ENCODE measurements at places on chromosomes 13 and 19. TPM values are rescaled to one million over a fixed set of nuclear protein-coding genes. Genes with fewer than 3 reads are reported as not detected.
A peak's percentile ranks its signal among the peaks of the same experiment; 100 is the strongest.

GRCh38 chr13:50587645-50588373 lies 255.7 kb downstream of the DLEU7 start:
- DNase-seq, result no peak

DNA sequence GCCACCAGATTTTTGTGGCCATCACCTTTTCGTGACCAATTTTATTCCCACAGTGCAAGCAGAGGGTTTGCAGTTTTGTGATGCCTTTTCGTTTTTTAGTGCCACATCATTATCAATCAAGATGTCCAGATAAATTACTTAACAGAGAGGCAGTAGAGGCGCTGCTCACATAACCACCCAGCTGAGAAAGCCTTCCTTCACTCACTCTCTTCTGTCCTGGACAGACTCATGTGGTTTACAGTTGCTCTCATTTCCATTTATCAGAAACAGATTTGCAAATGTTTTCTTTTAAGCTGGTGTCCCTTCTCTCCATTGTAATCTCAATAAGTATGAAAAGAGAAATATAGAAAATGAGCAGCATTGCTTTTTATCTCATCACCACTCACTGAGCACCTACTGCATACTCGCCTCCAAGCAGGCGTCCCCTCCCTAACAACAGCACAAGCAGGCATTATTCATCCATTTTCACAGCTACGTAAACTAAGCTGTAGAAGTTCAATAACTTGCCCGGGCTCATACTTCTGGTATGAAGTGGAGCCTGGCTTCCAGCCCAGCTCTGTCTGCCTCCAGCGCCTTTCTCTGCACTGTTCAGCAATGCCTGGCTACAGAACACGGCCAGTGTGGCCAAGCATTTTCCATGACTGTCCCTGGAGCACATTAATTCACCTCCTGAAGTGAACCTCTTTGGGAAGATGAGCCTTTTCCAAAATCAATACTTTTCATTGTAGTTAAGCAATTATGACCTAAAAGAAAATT lies 34.6 kb upstream of the KATNAL1 start:
- no peak for DNase-seq

DNA sequence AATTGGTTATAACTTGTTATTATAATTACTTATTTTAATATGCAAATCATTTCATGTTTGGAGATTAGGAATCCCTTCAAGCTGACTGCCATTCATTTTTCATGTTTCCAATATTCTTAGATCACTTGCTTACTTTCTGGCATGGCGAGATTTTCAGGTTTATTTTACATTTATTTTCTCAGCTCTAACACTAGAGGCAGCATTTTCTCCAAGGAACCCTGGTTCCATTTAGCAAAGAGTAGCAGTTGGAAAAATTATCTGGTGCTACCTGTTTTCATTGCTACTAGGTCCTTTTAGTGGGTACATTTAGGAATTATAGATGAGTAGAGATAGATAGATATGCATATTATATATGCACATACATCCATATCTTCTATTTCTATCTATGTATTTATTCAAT lies 90.9 kb upstream of the TRPC4 start:
- DNase-seq, result no peak

DNA sequence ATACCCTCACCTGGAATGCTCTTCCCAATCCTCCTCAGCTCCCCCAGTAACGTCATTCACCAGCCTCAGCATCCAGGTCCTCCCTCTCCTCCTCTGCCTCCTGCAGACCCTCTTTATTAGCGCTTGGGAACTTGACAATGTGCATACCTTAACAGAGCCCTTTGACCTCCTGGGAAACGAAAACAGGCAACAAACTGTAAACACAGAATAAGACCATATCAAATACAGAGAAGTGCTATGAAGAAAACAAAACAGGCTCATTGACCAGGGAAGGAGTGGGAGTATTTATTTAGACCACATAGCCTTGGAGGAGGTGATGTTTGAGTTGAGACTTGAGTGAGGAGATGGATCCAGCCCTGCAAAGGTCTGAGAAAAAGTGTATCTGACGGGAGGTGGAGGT lies 107.9 kb upstream of the SLC7A1 start:
- DNase-seq, result no peak

- peak; percentile 73 for DNase-seq
Measured at GRCh38 chr13:102830646-102831045, 15.2 kb upstream of the ERCC5 start.

GRCh38 chr13:68050761-68051160 lies 820.6 kb upstream of the PCDH9 start:
- DNase-seq, result no peak

DNA sequence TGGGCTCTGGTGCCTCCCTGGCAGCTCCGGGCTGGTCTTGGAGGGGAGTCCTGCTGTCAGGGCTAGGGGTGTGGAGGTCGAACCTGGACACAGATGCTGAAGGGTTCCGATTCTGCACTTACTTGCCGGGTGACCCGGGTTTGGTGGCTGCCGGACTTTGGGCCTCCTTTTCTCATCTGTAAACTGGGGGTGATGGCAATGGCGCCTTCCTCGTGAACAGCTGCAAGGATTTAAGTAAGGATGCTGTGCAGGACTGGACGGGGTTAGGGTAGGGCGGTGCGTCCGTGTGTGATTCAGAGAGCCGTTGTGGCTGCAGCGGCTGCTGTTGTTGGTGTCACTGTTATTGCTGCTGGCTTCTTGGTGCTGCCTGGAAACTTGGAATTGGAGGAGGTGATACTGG lies 2.4 kb downstream of the HPN start:
- DNase-seq, result no peak

DNA sequence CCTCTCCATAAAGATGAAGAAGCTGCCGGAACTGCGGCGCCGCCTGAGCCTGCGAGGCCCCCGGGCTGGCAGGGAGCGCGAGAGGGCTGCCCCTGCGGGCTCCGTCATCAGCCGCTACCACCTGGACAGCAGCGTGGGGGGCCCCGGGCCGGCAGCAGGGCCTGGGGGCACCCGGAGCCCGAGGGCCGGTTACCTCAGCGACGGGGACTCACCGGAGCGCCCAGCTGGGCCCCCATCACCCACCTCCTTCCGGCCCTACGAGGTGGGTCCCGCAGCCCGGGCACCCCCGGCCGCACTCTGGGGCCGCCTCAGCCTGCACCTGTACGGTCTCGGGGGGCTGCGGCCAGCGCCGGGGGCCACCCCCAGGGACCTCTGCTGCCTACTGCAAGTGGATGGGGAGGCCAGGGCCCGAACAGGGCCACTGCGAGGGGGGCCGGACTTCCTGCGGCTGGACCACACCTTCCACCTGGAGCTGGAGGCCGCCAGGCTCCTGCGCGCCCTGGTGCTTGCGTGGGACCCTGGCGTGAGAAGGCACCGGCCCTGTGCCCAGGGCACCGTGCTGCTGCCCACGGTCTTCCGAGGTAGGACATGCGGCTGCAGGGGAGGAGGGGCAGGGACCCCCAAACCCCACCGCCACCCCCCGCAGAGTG lies 2.7 kb downstream of the SYDE1 start:
- no peak for DNase-seq

DNA sequence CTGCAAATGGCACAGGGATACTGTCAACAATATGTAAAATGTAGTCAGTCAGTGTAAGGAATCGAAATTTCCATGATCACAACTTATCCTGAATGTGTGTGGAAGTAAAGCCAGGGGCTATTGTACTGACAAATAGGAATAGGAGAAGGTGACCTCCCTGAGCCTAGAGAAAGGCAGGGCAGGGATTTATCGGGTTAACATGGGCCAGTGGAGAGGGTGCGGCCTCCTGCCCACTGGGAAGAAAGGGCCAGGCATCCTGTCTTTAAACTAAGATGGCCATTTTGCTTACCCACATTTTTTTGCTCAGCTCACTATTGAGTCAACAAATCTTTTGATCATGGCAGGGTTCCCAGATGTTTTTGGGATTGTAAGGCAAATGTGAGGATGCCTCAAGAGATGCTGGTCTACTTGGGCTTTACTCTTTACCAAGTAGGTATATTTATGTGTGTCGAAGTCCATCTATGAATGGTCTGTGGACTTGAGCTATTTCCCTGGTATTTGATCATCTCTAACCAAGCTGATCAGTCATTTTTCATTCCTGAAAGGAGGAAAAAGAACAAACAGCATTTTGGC lies 116.6 kb upstream of the RNF113B start:
- DNase-seq, result no peak

GRCh38 chr13:94711561-94712286 lies 621 bp downstream of the SOX21 start:
- DNase-seq, result no peak

GRCh38 chr13:43424412-43424811 lies 362.4 kb downstream of the ENOX1 start:
- DNase-seq, result no peak

- no peak for DNase-seq
Measured at GRCh38 chr13:63514886-63515285, 2099.2 kb upstream of the PCDH20 start.

- DNase-seq, result no peak
Measured at GRCh38 chr19:14482172-14482941, 7.2 kb upstream of the PTGER1 start.

DNA sequence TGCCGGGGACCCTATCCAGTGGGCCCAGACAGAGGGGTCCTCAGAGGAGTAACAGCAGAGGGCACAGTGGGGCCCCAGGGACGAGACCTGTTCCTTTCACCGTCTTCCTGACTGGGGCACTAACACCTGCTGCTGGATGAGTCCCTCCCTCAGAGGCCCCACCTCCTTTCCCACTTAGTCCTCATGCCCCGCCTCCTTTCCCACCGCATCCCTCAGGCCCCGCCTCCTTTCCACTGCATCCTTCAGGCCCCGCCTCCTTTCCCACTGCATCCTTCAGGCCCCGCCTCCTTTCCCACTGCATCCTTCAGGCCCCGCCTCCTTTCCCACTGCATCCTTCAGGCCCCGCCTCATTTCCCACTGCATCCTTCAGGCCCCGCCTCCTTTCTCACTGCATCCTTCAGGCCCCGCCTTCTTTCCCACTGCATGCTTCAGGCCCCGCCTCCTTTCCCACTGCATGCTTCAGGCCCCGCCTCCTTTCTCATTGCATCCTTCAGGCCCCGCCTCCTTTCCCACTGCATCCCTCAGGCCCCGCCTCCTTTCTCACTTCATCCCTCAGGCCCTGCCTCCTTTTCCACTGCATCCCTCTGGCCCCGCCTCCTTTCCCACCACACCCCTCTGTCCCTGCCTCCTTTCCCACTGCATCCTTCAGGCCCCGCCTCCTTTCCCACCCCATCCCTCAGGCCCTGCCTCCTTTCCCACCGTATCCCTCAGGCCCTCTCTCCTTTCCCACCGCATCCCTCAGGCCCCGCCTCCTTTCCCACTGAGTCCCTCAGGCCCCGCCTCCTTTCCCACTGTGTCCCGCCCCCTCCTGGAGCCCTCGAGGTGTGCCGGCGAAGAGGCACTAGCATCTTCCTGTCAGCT lies 6.7 kb downstream of the SPPL2B start:
- no peak for DNase-seq

- DNase-seq, result no peak
Measured at GRCh38 chr19:28966737-28967399, 246.1 kb downstream of the UQCRFS1 start.

GRCh38 chr13:111462221-111462764 lies 141.9 kb downstream of the TEX29 start:
- DNase-seq, result no peak

GRCh38 chr19:41426952-41427646 lies at the start of gene B3GNT8:
Gene B3GNT8, minus strand, starts transcription at chr19:41427374. Its CDS starts 596 bp downstream, at chr19:41426778.
- peak; percentile 59 for DNase-seq

DNA sequence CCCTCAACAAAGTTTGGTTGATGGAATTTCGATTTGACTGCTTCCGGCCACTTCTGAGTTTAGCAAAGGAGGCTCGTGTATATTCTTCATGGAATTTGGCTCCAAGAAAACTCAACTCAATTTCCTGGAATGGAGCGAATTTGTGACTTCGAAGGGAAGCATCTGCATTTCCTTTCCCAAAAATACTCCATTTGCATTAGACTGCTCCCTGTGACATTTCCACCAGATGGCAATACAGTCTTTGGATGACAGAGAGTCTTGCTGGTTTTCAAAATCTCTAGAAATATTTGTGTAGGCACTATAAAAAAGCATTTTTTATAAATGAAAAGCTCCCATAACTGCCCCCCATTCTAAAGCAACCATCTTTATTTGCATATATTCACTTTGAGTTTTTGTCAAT lies 4.1 kb downstream of the C1QTNF9 start:
- DNase-seq, result no peak

- DNase-seq, result no peak
Measured at GRCh38 chr13:37302686-37303085, 197.2 kb upstream of the CSNK1A1L start.

- DNase-seq, result no peak
Measured at GRCh38 chr19:48633148-48634035, 3.8 kb downstream of the DBP start.

DNA sequence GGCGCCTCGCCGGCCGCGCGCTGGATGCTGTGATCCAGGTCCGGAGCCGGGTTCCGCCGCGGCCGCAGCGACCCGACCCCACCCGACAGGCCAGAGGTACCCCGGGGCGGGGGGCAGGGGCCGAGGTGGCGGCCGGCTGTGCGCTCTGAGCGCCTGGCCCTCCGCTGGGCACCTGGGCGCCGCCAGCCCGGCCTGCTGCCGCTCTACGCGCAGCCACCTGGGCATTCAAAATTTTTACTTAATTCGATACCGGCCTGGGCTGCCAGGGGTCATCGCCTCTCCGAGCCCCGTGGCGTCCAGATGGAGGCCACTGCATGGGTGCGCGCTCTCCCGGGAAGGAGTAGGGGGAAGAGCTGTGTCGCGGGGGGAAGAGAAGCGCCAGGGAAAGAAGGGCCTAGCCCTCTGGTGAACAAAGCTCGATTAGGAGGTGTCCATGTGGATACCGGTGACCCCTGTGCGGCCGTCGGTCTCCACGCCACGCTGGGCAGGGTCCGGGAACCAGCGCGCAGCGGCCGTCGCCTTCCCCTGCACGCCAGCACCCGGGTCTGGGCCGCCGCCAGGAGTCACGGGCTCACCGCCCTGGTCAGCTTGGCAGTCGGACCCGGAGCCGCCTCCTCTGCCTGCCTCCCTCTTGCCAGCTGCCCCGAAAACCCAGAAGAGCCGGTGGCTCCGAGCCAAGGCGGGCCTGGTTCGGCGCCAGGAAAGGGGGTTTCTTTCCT lies 666 bp downstream of the BIVM start:
- DNase-seq, result no peak

The CYP4F3 gene
- 22.8 TPM for polyA plus RNA-seq

The SWSAP1 gene
- polyA plus RNA-seq, result 2.7 TPM

The SMIM17 gene
- 0.16 TPM for polyA plus RNA-seq

The CEACAM5 gene
- polyA plus RNA-seq, result not detected

The COL5A3 gene
- 0.03 TPM for polyA plus RNA-seq

The SOHLH2 gene
- polyA plus RNA-seq, result not detected

The CNFN gene
- 1.0 TPM for polyA plus RNA-seq

The CDC42EP5 gene
- polyA plus RNA-seq, result 0.41 TPM

The CSNK1G2 gene
- 88.4 TPM for polyA plus RNA-seq

The DIAPH3 gene
- 4.0 TPM for polyA plus RNA-seq

The CRB3 gene
- polyA plus RNA-seq, result 12.5 TPM

The CYP4F12 gene
- 29.9 TPM for polyA plus RNA-seq

The REEP6 gene
- polyA plus RNA-seq, result 10.0 TPM

Measured in HepG2 (cell line).